Activated T-helper 1 cell treated with Interleukin-2 at 50 U/mL for 16 hours (primary cell): ENCODE measurements at places on chromosomes 5 and 9.

GRCh38 chr5:143678148-143678905, 133.6 kb upstream of the HMHB1 start:
- DNase-seq = no peak

DNA sequence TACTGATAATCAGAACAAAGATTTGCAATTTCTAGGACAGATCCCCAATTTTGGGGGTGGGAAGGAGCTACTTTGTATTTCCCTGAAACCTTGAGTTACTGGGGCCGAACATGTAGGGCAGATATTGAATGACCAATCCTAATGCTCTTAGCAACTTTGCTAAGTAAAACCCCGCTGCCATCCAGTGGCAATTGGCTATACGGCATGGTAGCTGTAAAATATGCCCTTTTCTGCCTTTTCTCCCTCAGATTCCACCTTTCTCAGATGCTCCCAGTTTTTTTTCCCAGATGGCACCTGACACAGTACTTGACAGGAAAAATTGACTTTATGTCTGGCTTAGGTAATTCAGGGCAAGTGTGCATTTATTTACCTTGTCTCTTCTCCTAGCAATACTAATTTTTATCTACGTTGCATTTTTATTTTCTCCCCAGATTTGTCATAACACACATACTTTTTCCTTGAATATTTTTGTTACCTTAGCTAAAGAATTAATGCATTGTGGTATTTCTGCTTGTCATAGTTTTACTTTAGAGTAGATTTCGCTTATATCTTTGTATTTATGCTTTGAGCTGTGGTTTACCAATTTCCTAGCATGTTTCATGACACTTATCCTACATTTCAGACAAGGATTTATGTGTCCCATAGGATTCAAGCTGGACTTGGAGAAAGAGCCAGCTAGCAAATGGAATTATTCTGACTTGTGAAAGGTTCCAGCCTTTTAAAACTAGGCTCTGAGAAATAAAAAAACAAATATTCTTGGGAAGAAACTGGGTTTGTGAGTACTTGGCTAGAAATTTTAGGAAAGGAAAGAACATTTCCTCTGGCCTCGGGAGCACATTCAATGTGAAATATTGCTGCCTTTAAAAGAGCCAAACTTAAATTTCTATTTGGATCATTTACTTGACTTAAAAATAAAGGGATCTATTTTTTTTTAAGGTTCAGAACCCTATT, 37.4 kb downstream of the PIK3R1 start:
- no peak for DNase-seq

GRCh38 chr9:34993502-34994259, 4.1 kb downstream of the DNAJB5 start:
- no peak for DNase-seq

GRCh38 chr5:137260820-137261695, 238.1 kb downstream of the SPOCK1 start:
- DNase-seq = no peak

- no peak for DNase-seq
Measured at GRCh38 chr5:14787801-14788579, 83.6 kb downstream of the ANKH start.

DNA sequence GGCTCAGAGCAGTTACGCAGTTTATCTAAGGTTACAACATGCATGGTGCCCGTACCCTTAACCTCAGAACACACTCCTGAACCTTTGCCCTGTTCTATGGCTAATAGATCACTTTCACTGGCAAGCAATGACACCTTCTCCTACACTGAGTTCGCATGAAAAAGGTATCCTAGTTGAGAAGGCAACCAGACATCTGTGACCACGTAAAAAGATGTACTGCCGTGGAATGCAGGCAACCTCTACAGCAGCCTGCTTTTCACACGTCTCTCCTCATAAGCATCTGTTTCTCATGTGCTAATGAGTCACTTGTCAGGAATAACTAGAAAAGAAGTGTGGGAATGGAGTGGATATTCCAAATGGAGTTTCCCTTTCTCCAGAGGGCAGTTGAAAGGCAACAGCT, 71.4 kb downstream of the FBXO38 start:
- no peak for DNase-seq

DNA sequence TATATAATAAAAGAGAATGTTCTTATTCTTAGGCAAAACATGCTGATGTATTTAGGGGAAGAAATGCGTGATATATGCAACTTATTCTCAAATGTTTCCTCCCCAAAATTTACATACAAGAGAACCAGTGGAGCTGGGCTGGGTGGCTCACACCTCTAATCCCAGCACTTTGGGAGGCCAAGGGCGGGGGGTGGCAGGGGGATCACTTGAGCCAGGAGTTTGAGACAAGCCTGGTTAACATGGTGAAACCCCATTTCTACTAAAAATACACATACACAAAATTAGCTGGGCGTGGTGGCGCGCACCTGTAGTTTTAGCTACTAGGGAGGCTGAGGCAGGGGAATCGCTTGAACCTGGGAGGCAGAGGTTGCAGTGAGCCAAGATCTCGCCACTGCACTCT, 27.5 kb upstream of the UBTD2 start:
- no peak for DNase-seq

DNA sequence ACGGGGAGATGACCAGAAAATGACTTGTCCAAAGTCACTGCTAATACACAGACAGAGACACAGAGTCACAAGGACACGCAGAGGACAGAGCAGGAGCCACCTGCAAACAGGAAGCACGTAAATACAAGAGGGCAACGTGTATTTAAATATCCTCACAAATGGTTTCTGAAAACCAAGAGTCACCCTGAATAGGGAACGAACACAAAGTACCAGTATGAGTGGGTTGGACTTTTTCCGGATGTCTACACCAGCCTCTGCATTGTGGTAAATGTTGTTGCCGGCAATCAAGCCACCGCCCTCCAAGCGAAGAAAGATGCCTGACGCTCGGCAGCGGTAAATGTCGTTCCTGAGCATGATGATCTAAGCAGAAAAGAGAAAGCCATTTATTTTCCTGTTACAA, 44.5 kb downstream of the FBXO10 start:
- DNase-seq = peak; percentile 33

DNA sequence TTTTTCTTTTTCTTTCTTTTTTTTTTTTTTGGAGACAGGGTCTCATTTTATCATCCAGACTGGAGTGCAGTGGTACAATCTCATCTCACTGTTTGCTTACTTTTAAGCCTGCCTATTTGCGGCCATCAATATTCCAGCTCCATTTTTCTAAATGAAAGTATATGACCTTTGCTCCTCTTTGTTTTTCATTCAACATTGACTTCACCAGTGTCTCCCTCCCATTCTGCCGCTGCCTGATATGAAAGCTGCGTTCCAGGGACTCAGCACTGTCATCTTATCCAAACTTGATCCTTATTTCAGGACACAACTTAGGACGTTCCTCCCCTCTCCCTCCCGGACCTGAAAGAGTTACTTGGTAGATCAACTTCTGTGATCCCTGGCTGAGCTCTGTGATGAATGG, 73.6 kb downstream of the LRRC70 start:
- no peak for DNase-seq
